ENCODE measurements at places on chromosomes 7 and 10. TPM values are rescaled to one million over a fixed set of nuclear protein-coding genes. Genes with fewer than 3 reads are reported as not detected.

DNA sequence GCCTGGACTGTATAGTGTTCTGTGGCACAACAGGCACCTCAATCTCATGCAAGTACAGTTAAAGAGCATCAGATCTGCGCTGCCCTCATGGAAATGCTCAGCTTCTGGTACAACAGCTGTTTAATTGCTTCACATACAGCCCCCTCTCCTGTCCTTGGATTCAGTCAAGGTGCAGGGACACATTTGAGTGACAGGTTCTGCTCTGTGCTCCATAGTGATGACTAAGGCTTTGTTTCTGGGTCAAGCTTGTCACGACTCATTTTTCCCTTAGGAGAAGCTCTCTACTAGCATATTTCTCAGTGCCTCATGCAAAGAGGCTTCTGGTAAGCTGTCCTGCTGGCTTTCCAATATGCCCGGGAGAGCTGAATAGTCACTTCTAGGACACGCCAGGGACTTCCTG lies 26.8 kb upstream of the MYO3A start:
- DNase-seq = no peak

The RBM48 gene
- total RNA-seq = 7.8 TPM

The MACROH2A2 gene
- total RNA-seq = 5.6 TPM

DNA sequence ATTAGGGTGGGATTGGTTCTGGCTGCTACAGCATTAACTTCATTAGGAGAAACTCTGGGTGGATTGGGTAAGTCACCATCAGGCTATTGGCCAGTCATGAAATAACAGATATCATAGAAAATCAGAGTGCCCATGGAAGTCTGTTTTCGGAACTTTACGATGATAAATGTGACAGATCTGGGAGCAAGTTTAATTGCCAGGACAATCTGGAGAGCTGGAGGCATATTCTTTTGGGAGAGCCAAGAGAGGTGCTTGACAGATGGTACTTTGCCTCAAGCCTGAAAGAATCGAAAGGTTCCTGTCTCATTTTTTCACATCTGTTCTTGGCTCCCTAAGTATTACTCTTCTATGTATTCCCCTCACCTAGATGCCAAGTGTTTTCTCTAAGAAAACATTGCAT lies 369.9 kb downstream of the CNTNAP2 start:
- DNase-seq = no peak

GRCh38 chr7:3426064-3426463 lies 125.0 kb downstream of the SDK1 start:
- DNase-seq = no peak

The ITGB8 gene
- 13.6 TPM for total RNA-seq

The CLDN3 gene
- not detected for total RNA-seq
